Stimulated activated CD4-positive, alpha-beta T cell treated with anti-CD3 and anti-CD28 coated beads, Interleukin-4, amount 100 ng/mL, for 1 hour (primary cell): ENCODE measurements at places on chromosomes 6 and 20.

DNA sequence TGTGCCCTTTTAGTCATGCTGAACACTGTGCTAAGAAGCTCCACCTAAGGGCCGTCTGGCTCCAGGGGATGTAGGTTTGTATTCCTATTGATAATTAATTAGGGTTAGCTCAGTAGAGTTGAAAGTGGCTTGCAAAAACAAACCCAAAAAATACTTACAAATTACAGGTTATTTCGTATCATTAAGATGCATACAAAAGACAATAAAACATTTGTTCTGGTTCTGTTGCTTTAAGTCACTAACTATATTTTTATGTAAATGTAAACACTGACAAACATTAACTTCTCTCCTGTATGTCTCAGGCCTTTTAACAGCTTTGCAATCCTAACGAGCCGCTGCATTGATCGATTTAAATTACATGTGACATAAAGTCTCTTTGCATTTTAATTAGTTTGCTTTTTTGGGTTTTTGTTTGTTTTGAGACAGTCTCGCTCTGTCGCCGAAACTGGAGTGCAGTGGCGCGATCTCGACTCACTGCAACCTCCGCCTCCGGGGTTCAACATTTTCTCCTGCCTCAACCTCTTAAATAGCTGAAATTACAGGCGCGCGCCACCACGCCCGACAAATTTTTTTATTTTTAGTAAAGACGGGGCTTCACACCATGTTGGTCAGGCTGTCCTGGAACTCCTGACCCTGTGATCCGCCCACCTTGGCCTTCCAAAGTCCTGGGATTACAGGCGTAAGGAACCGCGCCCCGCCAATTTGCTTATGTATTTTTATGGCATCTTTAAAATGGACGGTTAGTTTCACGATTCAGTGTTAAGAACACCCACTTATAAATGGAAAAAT is 110.9 kb downstream of the HFE start:
- peak; percentile 17 for DNase-seq

DNA sequence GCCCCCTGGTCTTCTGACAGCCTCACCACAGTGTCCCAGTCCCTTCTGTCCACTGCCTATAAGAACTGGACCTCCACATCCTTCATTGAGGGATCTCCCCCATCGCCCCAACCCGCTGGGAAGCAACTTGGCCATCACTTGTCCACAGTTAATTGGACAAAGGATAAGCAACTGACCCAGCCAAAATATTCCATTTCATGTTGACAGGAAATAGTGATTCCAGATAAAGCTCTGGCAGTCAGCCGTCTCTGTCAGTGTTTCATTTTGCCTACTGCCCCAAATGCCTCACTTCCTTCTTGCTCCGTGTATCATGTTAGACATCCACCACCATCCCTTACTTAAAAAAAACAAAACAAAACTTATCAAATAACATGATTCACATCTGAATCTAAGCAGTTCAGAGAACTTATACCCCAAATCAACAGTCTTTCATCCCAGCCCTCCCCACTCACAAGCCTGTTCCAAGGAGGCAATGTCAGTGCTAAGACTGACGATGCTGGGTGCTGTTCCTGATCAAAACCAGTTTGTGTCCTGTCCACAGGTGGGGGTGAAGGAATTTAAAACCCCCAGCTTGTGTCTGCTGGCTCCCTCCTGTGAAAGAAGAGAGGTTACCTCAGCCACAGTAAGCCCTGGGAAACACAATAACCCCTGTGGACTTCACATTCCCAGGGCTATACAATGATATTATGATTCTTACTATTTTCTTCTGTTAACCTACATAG is 162.5 kb downstream of the WDR27 start:
- DNase-seq, result no peak

GRCh38 chr6:24255676-24256075 is 102.2 kb downstream of the DCDC2 start:
- DNase-seq, result no peak

DNA sequence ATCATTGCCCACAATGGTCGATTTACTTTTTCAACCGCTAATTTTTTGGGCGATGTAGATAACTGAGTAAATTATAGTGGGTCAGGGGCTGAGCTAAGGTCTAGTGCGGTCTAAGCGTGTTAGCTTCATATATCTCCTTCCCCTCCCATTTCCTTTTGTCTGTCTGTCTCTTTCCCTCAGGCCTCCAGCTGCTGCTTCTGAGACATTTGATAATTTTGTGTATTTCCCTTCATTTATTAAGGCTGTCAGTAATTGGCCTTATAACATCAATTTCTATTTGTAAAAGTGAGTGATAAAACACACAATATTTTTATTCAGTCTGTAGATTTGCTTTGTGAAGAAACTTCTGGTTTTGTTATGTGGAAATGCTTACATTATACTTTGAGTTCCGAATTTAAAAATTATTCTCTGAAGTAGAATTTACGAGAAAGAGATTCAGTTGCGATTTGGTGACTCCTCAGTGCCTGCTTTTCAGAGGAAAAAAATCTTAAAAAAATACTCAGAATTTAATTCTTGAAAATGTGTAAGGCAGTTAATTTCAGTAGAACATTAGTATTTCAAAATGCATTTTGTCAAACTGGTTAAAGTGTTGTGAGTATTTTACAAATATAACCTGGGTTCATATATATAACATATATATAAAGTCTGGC is 1.4 kb downstream of the TMEM170B start:
- DNase-seq, result no peak

- no peak for DNase-seq
Observed at GRCh38 chr20:53642196-53643030, 48.8 kb upstream of the ZNF217 start.

DNA sequence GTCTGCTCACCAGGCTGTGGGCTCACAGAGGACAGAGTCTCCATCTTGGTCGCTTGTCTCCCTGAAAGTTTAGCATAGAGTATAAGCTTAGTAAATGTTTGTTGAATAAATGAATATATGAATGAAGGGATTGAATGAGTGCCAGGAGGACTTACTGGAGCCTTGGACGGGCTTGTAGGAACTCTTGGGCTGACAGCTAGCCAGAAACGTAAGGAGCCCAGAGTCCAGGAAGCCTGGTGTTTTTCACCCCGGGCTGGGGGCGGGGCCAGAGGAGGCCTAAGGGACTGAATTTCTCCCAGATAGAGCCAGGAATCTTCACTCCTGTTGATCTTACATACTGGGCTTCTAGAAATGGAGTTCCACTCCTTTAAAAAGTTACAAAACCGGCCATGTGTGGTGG is 68.5 kb upstream of the SRSF6 start:
- DNase-seq, result no peak

GRCh38 chr6:15269011-15269410 is 23.1 kb downstream of the JARID2 start:
- DNase-seq, result no peak

- no peak for DNase-seq
Observed at GRCh38 chr6:161064915-161065314, 73.3 kb downstream of the MAP3K4 start.

DNA sequence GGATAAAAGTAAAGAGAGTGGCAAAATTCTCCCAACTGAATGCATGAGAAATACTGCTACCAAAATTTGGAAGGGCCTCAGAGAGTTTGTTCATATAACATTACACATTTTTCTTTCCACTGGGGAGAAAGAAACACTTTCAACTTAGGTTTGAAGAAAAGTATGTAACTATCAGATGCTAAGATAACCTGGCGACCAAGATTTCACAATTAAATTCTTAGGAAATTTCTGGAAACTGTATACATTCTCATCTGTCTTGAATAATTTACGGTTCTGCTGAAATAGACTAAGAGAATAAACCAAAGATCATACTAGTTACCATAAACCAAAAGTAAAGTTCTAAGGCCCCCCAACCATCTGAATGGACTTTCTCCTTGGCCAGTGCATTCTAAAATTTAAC is 413.0 kb upstream of the RUNX2 start:
- DNase-seq, result no peak

DNA sequence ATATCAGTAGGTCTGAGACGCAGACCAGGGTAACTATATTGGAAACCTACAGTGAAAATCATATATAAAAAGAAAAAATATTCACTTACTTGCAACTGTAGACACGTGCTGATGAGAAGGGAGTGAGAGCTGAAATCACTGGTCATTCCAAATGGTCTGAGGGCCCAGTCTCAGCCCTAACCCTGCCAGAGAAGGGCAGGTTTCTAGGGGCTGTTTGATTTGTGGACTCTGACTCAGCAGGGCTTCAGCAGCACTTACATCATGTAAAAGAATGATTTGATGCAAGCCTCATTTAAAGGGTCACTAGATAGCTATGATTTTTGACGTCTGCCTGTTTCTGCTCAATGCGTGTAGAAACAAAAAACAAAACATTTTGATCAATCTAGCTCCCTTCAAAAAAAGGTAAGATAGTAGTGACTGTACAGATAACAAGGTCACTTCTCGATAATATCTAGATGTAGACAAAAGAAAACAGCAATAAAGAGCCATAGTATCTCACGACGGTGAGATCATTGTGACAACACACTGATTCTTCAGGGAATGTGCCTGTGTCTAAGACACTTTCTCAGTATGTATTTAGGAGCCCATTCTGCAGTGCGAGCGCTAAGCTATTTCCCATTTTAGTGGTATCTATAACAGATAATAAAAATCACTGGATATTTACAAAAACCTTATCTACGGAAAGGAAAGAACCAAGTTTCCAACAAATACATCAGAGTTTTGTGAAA is 307.2 kb downstream of the HIVEP2 start:
- no peak for DNase-seq

- no peak for DNase-seq
Observed at GRCh38 chr6:137323860-137324259, 104.7 kb upstream of the IFNGR1 start.

GRCh38 chr20:42118409-42119125 is 500.4 kb upstream of the CHD6 start:
- no peak for DNase-seq

GRCh38 chr20:54468082-54468481 is 7.3 kb upstream of the DOK5 start:
- no peak for DNase-seq

- DNase-seq, result no peak
Observed at GRCh38 chr6:43287717-43288679, 10.1 kb upstream of the SLC22A7 start.

DNA sequence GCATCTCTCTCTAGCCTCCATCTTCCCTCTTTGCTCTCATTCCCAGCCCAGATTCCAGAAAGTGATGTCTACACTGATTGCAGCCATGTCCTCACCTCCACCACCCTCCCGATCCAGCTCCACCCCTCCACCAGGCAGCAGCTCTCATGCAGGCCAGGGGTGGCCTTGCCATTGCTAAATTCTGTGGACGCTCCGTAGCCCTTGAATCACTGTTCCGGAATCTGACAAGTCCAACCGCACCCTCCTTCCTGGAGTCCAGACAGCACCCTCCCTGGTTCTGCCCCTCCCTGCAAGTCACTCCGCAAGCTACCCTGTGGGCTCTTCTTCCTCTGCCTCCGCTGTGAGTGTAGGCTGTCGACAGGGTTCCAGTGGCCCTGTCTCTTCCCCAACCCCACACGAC is 26.2 kb downstream of the TNXB start:
- DNase-seq, result no peak

DNA sequence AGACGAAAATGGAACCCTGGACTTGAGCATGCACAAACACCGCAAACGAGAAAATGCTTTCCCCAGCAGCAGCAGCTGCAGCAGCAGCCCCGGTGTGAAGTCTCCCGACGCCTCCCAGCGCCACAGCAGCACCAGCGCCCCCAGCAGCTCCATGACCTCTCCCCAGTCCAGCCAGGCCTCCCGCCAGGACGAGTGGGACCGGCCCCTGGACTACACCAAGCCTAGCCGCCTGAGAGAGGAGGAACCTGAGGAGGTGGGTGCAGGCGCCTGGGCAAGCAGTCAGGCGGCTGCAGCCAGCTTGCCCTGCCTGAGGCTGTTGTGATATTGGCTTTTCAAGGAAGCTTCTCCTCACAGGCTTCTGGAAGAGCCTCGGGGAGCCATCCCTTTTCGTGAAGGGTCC is 35.8 kb upstream of the PCMTD2 start:
- DNase-seq, result no peak

DNA sequence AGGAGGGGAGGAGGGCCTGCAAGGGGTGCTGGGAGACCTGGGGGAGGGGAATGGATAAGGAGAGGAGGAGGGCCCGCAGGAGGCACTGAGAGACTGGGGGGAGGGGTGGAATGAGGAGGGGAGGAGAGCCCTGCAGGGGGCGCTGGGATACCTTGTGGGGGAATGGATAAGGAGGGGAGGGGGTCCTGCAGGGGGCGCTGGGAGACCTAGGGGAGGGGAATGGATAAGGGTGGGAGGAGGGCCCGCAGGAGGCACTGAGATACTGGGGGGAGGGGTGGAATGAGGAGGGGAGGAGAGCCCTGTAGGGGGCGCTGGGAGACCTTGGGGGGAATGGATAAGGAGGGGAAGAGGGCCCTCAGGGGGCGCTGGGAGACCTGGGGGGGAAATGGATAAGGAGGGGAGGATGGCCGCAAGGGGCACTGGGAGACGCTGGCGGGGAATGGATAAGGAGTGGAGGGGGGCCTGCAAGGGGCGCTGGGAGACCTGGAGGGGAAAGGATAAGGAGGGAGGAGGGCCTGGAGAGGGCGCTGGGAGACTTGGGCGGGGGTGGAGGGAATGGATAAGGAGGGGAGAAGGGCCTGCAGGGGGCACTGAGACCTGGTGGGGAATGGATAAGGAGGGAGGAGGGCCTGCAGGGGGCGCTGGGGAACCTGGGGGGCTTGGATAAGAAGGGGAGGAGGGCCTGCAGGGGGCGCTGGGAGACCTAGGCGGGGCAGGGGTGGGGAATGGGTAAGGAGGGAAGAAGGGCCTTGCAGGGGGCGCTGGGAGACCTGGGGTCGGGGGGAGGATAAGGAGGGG is 1.3 kb upstream of the CTCFL start:
- DNase-seq, result peak; percentile 17

DNA sequence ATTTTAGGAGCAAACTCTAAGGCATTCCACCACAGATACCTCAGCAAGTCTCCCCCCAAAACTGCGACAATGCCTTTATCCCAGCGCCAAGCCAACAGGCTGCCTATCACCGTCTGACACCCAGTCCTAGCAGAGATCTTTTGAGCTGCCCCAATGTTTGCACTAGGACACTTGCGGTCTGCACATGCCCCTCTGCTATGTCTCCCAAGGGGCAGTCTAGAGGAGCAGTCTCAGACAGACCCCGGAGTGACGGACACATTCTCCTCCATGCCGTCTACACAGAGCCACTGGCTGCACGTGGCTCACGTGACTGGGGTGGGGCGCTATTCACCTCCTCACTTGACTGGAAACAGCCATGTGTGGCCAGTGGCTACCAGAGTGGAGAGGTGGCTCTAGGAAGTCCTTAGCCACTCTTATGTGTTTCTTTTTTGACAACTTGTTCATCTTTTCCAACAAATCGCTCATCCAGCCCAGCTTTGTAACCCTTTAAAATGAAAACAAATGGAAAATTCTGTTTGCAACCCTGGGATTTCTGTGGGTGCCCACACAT is 16.0 kb downstream of the DIDO1 start:
- no peak for DNase-seq

DNA sequence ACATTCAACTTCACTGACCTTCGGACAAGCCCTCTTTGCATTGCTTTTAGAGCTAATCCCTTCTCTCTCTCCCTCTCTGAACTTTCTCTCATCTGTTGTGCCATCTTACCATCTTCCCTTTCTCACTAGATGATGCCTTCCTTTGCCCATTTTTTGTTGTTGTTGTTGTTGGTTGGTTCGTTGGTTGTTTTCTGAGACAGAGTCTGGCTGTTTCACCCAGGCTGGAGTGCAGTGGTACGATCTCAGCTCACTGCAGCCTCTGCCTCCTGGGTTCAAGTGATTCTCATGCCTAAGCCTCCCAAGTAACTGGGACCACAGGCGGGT is 18.8 kb downstream of the MAP3K5 start:
- DNase-seq, result no peak
